ENCODE measurements at places on chromosomes 6 and 20.

DNA sequence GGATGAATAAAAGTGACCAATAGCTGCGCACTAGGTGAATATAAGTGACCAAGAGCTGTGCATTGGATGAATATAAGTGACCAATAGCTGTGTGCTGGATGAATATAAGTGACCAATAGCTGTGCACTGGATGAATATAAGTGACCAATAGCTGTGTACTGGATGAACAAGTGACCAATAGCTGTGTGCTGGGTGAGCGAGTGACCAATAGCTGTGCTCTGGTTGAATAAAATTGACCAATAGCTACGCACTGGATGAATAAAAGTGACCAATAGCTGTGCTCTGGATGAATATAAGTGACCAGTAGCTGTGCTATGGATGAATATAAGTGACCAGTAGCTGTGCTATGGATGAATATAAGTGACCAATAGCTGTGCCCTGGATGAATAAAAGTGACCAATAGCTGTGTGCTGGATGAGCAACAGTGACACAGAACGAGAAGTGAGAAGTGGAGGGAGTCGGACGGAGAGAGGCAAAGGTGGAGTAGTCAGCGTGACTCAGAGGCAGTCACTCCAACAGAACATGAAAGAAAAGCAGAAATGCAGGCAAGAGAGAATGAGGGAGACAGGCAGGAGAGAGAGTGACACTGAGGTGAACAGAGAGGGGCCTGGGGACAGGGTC lies 38.5 kb downstream of the RBM38 start:
- no peak for DNase-seq

GRCh38 chr6:335572-335971 lies 43.3 kb downstream of the DUSP22 start:
- no peak for DNase-seq

DNA sequence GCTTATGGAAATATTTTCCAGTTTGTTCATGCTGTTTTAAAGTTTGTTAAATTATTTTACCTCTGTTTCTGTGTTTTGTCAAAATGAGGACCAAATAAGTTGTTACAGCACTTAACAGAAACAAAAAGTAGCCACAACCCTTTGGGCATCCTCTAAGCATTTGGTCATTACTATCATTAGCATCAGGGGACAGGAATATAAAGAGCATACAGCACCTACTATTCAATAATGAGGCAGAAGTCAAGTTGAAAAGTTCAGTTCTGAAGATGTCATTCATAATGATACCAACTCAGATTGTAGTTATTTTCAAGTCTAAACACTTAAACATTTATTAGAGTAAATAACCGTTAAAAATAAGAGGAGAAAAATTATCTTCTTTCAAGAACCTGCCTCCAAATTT lies 862.3 kb upstream of the FLRT3 start:
- DNase-seq, result no peak

DNA sequence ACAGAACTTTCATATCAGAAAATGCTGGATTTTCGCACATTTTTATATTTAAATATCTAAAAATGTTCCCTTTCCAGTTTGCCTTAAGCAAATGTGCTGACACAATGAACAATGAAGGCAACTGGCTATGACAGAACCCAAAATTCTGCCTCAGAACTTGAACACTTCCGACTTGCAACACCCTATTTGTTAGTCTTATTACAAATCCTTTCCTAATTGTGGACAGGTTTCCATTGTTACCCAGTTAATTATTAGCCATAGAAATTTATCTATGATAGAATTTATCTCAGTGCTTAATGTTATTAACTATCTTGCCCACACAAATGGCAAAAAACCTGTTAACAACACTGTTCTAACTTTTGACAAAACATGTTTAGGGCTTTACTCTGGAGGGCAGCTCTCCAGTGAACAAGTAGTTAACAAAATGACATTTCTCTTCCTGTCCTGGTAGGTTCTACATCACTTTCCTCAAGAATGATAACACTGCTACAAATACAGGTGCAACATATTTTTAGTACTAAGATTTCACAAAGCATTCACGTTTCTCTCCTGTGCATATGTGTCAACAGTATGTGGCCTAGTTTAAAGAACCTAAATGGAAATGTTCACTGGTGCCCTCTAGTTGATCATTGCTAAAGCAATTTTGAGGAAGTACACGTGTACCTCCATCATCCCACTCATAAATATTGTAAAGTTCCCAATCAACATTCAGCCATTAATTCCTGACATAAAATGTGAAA lies 58.4 kb downstream of the HIVEP2 start:
- DNase-seq, result peak; percentile 54

- DNase-seq, result peak; percentile 59
Measured at GRCh38 chr6:45923831-45924391, 91.7 kb downstream of the CLIC5 start.

DNA sequence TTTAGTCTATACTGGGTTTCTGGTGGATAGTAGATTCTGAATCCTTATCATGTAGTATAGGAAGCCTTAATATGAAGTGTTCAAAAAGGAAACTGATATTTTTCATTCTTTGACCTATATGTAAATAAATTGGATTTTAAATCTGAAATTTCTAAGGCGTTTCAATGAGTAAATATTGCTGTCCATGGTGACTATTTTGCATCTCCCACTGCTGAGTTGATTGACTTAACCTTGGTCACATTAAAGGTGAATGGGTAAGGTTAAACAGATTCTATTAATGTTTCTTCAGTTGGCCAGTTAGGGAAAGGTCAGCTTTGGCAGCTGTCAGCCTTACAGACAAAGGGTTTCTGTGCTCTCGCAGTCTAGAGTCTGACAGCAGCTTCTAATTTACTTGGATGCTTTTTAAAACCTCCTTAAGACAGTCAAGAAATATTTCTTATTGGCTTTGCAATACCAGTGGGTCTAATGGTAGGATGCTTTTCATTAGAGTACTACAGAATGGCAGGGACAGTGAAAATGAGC lies 24.8 kb downstream of the PRIM2 start:
- no peak for DNase-seq

- DNase-seq, result no peak
Measured at GRCh38 chr6:160344271-160344670, 3.9 kb upstream of the SLC22A3 start.

GRCh38 chr6:44012078-44012493 lies 115.2 kb downstream of the MRPL14 start:
- peak; percentile 100 for DNase-seq

GRCh38 chr6:15518057-15518456 lies 144.8 kb downstream of the DTNBP1 start:
- peak; percentile 31 for DNase-seq

- peak; percentile 75 for DNase-seq
Measured at GRCh38 chr20:9015984-9016324, 52.9 kb upstream of the PLCB4 start.

GRCh38 chr20:5925551-5925950 lies 24.8 kb downstream of the TRMT6 start:
- no peak for DNase-seq

GRCh38 chr6:108561742-108562502 lies 1.2 kb downstream of the FOXO3 start:
- no peak for DNase-seq

GRCh38 chr6:33628401-33628964 lies 7.4 kb downstream of the ITPR3 start:
- DNase-seq, result no peak

- DNase-seq, result no peak
Measured at GRCh38 chr6:34566830-34567546, 10.9 kb upstream of the SPDEF start.

- no peak for DNase-seq
Measured at GRCh38 chr6:786946-787763, 94.2 kb upstream of the EXOC2 start.

DNA sequence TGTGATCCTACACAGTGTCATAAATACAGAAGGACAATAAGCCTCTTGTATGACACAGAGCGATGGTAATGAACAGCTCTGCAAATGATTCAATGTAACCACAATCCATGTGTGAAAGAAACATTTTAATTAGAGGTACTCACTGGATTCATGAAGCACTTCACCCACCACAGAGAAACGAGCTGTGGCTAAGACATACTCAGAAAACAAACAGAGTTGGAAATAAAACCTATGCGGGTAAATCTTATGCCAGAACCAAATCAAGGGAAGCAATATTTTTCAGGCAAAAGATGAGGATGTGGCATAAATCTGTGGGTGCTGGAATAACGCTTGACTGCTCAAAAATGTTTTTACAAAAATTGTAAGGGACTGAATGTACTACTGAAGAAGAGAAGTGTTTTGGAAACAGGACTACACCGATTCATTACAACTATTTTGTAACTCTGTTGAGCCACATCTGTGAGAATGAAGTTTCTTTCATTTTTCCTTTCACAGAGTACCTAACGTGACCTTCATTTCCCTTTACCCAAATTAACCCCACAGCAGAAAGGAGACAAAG lies 112.1 kb downstream of the WDR27 start:
- DNase-seq, result peak; percentile 42

DNA sequence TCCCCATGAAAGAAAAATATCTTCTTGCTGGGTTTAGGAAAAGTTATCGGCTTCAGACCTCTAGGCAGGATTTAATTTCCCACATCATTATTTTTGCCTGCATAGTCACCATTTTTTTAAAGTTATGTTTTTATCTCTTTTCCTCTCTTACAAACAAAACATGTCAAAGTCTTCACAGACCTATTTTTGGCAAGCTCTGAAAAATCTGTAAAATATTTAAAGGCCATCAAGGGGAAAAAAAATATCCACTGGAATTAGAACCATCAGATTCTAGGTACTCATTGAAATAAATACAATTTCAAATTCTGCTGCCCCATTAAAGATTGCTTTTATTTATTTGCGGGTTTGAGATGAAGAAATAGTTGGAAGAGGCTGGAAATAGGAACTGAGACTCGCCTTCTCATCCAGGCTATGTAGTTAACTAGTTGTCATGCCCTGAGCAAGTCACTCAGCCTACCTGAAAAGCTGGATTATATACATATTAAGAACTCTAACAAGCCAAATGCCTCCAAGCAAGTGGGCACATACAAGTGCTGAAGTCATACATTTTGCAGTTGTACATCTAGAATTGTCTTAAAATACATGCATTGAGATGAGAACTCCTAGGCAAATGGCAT lies 101.7 kb upstream of the SASH1 start:
- DNase-seq, result peak; percentile 46

GRCh38 chr6:126056355-126057004 lies 70.1 kb downstream of the TRMT11 start:
- DNase-seq, result no peak

DNA sequence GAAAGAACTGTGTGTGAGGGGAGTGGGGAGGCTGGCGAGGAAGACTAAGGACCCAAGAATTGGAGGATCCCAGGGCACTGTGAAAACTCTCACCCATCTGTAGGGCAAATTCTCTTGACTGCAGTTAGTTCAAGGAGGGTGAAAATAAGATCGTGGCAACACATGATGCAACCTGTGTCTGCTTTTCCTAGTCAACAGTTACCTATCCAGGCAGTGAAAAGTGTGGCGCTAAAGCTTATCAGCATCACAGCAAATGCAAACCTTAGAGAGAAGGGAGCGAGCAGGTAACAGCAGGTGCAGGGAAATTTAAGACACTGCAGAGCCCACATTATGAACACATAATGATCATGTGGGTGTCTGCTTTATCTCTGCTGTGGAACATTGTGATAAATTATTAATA lies 97.7 kb upstream of the SGK1 start:
- no peak for DNase-seq

DNA sequence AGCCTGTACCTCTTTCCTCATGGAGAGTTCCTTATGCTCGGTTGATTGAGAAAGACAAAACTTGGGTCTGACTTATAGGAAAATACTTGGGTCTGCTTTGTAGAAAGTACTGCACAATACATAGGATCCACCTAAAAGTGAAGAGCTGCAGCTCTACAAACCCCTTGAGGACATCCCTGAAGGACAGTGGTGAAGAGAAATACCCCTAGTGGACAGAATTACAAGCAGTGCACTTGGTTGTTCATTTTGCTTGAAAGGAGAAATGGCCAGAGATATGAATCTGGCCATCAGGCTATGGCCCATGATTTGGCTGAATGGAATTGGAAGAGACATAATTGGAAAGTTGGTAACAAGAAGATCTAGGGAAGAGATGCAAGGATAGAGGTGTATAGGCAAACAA lies 8.3 kb downstream of the CD24 start:
- DNase-seq, result no peak

- DNase-seq, result no peak
Measured at GRCh38 chr6:158006821-158007570, 25.3 kb downstream of the SYNJ2 start.

GRCh38 chr6:92522589-92522988 lies 896.8 kb downstream of the EPHA7 start:
- DNase-seq, result no peak

GRCh38 chr6:91149246-91149955 lies 562.5 kb upstream of the MAP3K7 start:
- no peak for DNase-seq

- DNase-seq, result peak; percentile 7
Measured at GRCh38 chr20:54624706-54625390, 149.5 kb downstream of the DOK5 start.

DNA sequence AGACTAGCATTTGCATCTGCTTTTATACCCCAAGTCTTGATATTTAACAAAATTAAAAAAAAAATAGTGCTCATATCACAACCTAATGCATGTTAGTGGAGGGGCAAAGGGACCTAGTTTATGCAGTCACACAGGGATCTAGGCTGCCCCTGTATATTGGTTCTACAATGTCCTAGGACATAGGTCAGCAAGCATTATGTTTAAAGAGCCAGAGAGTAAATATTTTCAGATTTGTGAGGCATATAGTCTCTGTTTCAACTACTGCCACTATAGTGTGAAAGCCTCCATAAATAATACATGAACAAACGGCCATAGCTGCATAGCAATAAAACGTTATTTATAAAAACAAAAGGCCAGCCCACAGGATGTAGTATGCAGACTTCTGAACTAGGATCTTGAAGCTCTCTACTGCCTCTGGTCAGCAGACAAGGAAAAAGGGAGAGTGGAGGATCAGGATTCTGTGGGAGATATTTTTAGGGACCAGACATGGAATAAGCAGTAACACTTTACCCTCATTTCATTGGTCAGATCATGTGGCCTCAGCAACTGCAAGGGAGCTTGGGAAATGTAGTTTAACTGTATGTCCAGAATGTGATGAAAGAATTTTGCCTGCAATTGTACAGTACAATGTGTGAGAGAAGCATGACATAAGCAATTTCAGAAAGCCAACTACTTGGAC lies 414.2 kb upstream of the SPTLC3 start:
- DNase-seq, result peak; percentile 21

DNA sequence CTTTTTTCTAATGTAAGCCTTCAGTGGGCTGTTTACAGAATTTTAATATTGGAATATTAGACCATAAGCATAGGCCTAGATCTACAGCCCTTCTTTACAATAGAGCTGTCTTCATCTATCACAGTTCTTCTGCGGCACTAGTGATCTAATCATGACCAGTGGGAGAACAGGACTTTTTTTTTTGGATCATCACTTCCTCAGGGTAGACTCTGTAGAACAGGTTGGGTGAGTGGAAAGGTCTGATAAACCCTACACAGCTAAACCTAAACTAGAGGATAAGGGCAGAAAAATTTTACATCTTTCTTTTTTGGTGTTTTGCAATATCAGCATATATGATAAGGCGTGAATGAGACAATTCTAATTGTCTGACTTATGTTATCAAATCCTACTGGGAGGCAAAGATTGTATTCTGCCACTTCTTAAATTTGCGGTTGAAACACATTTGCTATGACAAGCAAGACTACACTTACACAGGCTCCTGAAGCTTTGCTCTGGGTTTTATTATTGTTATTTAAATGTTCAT lies 52.2 kb downstream of the GOPC start:
- DNase-seq, result no peak
